ENCODE measurements at places on chromosomes 1 and 21.

GRCh38 chr1:155940993-155941844 lies at the start of gene RXFP4:
TSS of gene RXFP4 (plus strand) at chr1:155941638. CDS start at chr1:155941710, 72 bp downstream.
- no peak for DNase-seq

- DNase-seq = no peak
These were observed 28.6 kb upstream of the ZFP69B start for GRCh38 chr1:40421431-40422384.

GRCh38 chr1:47160716-47161115 lies 23.5 kb downstream of the CYP4A22 start:
- no peak for DNase-seq

GRCh38 chr21:41207401-41208375 lies 39.7 kb downstream of the BACE2 start:
- DNase-seq = peak; percentile 83

DNA sequence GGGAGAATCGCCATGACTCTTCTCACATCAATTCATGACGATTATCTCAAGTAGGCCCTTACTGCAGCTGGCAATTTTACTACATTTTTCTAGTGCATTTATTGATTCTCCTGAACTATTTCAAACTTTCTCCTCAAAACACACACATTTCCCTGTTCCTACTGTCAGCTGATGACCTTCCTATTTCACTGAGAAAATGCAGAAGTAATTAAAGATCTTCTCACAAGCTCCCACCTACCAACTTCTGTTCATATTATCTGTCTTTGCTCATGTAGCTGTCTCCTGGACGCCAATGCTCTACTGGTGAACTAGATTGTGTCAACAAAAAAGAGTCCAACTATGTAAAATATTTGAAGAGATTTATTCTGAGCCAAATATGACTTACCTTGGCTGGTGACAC lies 36.4 kb upstream of the FASLG start:
- no peak for DNase-seq

Measured in AG08395 (cell line).